Foreskin keratinocyte (primary cell): ENCODE measurements at places on chromosomes 1 and 21. TPM values are rescaled to one million over a fixed set of nuclear protein-coding genes. Genes with fewer than 3 reads are reported as not detected.

DNA sequence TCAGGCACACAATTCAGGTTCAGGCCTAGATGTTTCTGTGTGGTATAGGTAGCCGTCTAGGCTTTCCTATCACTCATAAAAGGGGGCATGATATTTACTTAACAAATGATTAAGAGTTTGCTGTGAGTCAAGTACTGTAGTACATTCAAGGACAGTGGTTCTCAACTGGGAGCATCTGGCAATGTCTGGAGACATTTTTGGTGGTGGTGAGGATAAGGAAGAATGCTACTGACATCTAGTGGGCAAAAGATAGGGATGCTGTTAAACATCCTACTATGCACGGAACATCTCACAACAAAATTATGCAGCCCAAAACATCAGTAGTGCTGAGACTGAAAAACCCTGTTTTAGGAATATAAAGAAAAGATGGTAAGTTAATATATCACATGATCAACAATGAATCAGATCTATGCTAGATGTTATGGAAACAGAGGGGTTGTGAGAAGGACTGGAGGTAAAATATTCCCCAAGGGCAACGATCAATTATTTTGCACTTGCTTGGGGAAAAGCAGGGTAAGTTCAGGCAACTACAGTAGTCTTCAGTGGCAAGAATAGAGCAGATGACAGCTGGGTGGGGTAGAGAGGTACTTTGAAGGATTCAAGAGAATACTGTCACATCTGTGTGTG is 4.9 kb downstream of the DNTTIP2 start:
- DNase-seq: peak; percentile 20

SPRR2B gene
- polyA plus RNA-seq: 0.21 TPM in 1 of 2 replicates, not detected in the other

SIK1 gene
- 0.67 and 11.0 TPM in 2 replicates for polyA plus RNA-seq

DNA sequence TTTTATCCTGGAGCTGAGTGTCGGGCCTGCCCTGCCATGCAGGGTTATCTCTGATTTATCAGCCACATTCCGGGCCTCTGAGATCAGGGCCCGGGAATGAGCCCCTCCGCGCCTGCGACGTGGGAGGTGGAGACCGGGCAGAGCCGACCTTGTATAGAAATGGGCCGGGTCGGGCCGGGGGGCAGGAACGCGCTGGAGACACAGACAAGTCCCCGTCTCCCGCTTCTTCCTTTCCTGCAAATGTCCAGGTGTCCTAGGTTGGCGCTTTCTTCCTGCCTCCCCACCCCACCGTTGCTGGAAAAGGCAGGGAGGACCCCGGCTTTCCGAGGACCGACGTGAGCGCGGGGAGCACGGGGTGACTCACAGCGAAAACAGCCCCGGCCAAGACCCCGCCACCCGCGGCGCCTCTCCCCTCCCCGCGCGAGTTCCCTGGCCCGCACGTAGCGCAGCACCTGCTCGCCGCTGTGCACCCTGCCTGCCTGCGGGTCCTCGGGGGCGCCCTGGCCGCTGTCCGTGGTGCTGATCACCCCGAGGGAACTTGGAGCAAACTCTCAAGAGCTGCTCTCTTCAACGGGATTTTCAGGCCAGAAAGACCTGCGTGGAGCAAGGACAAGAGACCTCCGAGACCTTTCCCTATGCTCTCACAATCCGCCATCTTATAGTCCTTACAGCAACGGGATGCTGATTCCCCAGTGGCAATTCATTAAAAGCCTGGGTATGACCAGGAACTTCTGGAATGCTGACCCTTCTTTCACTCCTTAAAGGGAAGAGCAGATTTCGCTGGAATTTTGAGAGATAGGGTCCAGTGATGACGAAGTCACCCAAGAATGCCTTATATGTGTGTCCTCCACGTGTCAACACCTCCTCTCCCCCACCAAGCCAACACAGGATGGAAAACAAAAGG is 475 bp upstream of the NPPB start:
- DNase-seq: peak; percentile 15

CFHR3 gene
- polyA plus RNA-seq: not detected in 2 replicates

- no peak for DNase-seq
Measured at GRCh38 chr1:168348146-168348709, 67.6 kb downstream of the TBX19 start.

C1orf226 gene
- 0.42 and 0.49 TPM in 2 replicates for polyA plus RNA-seq
